Psoas muscle (tissue), 8 donors: ENCODE measurements at places on chromosomes 7 and 10. TPM values are rescaled to one million over a fixed set of nuclear protein-coding genes. Genes with fewer than 3 reads are reported as not detected.

- DNase-seq = no peak
Measured at GRCh38 chr10:20883552-20883951, 13.6 kb downstream of the NEBL start.

GRCh38 chr7:45580053-45580872 is 6.1 kb downstream of the ADCY1 start:
- no peak for DNase-seq

DNA sequence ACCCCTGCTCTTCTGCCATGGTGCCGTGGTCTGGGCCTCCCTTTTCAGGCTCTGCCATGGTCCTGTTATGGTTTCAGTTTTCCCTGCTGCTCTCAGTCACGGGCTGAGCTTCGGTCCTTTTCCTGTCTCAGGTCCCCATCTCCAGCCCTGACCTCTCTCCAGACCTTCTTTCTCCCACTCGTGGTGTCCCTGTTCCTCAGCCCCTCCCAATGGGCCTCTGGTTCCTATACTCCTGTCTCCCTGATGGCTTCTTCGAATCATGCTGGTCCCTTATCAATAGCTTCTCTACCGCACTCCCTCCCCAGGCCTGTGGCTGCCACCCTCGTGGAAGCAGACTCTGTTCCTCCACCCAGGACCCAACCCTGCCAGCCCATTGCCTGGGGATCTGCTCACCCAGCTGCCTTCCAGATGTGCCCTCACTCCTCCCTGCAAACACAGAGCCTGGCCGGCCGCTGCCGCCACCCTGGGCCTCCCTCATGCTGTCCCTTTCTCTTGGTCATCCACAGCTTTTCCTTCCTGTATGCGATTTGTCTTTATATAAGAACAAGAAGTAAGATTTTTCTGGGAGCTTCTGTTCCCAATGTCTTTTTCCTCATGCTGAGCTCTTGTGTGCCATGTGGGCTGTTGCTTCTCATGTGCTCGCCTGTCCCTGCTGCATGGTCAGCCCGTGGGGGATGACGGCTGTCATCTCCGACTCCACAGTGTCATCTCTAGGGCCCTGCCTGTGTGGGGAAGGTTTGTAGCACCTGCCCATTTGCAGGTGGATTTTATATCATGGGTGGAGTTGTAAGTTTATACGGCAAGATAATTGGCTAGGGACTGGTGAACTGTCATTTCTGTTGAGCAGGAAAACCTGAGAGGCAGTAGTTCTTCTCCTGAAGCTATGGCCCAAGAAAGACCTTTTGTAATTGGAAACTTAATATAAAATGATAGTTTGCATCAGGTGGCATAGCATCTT is 126.7 kb downstream of the NT5C2 start:
- no peak for DNase-seq

The ARPC1A gene
- total RNA-seq = 47.6 TPM

DNA sequence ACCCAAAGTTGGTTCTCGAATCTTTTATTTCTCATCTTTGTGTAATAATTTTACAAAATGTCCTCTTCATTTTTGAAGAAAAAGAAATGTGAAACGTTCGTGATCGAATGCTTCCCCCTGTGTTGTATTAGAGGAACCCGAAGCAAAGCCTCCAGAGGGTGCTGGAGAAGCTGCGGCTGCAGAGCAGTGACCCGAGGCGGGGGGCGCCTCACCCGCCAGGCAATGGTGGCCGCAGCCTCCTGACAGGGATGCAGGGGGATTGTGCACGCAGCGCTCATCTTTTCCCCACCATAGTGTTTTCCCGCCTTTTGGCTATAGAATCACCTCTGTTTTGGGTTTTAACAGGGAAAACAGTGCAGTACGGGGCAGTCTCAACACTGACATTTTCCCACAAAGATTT is 307.5 kb upstream of the ANKRD30A start:
- no peak for DNase-seq
